ENCODE measurements at places on chromosomes 1 and 21.

DNA sequence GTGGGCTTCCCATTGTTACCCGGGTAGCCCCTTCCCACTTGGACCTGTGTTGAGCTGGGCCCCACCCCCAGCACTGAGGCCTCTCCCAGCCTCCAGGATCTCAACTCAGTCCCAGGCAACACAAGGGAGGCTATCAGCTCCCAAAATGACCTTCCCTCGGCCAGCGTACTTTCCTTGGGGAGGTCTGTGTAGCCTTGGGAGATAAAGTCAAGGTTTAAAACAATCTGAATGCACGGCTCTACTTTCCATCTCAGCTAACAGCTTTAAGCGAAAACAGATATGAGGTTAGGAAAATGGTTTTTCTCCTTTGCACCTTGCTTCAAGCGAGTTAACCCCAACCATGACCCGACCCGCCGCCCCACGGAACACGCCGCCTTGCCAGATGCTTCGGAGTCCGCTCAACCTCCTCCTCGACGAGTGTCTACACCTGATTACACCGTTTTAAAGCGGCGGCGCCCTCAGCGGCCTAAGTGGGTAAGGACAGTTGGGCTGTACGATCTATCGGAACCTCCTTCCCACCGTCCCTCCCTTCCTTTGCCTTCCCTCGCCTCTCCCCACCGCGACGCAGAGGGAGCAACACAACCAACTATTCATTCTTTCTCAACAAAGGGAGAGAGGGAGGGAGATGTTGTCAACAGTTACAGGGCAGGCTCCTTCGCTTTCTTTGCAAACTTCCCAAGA is 1.1 kb downstream of the BCAR3 start:
- peak; percentile 77 for DNase-seq

- DNase-seq: no peak
Observed at GRCh38 chr1:20538227-20538626, 14.1 kb upstream of the FAM43B start.

GRCh38 chr1:198187973-198188588 is 31.3 kb downstream of the NEK7 start:
- DNase-seq: no peak

DNA sequence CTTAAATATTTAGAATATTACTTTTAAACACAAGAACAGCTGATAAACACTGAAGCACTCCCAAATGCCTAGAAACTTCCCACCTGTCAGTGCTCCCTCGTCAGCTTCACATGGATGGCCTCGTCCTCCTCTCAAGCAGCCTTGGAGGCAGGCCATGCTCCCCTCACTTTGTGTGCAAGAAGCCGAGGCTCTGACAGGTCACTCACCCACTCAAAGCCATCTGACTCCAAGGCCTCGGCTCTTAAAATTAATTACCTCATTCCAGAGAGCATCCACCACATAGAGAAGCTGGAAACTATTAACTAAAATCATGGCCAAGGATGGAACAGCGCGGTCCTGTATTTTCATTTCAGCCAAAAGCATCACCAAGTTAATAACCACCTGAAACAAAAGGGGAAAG is 17.8 kb downstream of the LBR start:
- no peak for DNase-seq

- no peak for DNase-seq
Observed at GRCh38 chr1:171213559-171214454, 28.7 kb downstream of the FMO2 start.

DNA sequence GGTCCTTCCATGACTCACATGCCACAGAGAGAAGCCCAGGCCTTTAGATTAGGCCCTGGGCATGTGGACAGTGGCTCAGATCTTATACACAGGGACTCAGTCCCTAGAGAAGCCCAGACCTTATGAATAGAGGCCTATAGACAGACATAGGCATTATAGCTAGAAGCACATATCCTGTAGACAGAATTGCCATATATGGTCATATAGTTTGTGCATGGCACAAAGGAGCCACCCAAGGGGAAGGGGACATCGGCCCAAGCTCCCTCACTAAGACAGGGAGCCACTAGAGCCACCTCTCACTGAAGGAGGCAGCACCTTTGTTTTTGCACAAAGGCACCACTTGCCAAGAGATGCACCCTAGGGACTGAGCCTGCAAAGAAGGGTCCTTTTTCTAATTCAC is 2.3 kb upstream of the EFNA3 start:
- no peak for DNase-seq

DNA sequence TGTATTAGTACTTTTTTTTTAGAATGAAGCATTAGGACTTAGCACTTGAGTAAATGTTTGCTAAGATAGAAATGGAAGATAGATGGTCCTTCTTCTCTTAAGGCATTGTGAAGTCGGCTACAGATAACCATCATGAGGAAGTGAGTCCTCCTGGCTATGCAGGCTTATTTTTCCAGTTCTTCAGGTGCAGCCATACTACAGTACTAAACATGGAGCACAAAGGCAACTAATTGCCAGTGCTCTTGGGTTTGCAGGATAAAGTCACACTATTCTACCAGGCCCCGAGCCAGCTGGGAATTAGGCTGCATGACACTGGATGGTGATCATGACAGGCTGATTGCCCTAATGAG is 197.3 kb upstream of the SGIP1 start:
- DNase-seq: no peak

- DNase-seq: no peak
Observed at GRCh38 chr1:43443197-43443946, 10.4 kb downstream of the HYI start.

DNA sequence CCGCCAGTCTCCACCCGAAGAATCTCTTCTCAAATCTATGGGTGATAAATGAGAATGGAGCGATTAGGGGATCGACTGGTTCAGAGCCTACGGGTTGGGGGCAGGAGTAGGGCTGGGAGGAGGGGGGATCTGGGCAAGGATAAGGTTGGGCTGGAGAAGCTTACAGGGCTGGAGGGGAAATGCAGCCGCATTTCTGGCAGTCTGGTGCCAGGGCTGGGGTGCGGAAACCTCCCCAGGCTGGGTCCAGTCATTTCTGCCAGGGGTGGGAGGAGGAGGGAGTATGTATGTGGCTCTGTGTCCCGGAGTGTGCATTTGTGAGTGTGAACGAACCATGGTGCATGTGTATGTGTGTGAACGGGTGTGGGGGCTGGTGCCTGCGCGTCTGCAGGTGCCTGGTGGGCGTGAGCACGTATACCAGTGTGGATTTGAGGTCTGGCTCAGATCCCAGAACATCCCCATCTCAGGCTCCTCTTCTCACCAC is 10.2 kb downstream of the C1orf216 start:
- DNase-seq: no peak

- no peak for DNase-seq
Observed at GRCh38 chr1:182664296-182664695, 20.1 kb downstream of the RGS8 start.

GRCh38 chr1:19869929-19870328 is 12.3 kb upstream of the OTUD3 start:
- no peak for DNase-seq

DNA sequence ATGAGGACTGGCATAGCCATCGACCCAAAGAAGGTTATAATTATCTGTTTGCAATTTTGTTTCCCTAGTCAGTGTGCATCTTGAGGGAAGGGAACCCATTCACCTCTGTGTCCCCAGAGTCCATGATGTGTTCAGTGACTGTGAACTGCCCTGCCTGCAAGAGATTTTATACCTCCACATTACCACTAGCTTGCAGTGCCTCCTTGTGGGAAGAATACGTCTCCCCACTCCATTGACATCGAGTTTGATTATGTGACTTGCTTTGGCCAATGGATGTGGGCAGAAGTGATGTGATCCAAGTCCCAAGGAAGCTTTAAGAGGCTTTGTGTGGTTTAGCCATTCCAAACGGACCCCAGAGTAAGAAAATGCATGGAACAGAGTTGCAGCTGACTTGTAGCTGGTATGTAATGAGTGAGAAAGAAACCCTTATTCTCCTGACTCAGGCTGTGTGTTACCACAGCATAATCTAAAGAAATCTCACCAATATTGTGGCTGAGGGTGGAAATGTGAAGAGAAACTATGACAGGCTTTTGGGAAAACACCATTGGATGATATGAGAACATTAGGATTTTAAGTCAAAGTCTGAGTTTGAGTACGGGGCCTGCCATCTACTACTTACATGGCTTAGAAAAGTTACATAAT is 47.8 kb upstream of the NRDC start:
- DNase-seq: no peak

DNA sequence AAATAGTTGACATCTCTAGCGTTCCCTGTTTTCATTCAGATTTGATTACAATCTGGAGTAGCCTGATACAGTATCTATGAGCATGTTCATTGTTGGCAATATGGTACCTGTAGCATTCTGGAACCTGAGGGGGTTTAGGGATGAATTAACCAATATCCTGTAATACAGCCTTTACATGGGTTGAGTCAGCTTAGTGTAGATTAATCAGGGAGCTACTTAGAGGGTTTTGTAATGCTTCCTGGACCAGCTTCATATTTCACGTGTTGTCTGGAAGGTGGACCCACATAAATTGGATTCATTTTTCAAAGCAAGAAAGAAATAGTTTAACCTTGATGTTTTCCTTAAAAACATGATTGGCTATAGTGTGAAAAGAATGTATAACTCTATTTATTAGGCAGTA is 3.6 kb downstream of the OTUD3 start:
- DNase-seq: no peak

- no peak for DNase-seq
Observed at GRCh38 chr1:79235301-79236002, 228.9 kb upstream of the ADGRL4 start.

DNA sequence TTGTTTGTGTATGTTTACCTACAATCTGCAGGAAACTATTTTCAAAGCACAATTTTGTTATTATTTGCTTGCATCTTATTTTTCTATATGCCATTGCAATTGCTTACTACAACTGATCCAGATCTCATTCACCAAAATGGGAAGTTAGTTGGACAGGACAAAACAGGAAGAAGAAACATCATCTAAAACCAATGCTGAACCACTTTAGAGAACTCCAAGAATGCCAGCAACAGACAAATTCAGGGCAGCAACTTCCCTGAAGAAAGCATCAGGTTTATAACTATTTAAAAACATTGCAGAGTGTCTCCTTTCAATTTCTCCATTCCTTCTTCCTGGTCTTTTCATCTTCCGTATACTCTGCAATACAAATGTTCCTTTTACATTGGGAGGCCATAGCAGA is 82.4 kb upstream of the SMYD2 start:
- no peak for DNase-seq

DNA sequence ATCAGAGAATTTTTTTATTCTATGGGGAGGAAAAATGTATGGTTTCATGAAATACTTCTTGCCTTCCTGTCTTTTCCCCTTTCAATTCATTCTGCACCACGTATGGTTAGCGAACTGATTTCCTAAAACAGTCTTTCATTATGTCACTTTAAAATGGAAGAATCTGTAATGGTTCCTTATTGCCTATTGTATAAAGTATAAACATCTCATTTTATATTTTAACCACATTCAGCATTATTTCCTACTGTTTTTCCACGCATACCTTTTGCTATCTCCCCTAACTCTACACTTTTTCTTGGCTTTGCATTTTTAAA is 232.3 kb upstream of the B3GALT2 start:
- DNase-seq: no peak

DNA sequence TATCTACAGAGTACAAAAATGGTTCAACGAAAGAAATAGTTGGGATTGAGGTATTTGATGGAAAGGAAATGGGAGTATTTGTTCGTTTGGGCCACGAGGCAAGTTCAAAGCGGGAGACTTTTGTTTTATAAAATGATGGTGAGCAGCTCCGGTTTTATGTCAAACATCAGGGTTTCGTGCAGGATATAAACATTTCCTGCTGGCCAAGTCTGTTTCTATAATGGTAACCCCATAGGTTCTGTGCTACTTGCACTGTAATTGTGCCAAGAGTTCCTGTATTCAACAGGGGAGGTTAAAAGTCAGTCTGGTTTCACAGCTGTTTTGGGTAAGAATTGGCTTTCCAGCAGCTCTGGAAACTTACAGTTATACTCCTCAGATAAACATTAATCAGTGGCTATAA is 290.3 kb upstream of the NRIP1 start:
- no peak for DNase-seq

DNA sequence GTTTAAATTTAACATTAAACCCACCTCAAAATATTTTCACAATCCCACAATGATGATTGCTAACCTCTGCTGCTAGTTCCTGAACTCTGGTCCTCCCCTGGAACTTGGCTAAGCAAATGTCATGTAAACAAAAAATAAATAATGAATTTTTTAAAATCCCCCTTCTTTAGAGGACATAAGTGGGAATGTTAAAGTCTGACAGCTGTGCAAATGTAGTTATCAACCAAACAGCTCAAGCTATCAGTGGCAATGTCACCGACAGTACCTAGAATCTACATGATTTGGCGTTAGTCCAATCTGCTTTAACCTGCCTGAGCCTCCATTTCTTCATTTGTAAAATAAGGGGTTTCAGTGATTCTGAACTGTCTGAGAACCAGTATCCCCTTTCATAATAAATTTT is 67.7 kb downstream of the GDAP2 start:
- no peak for DNase-seq

GRCh38 chr1:7752512-7753417 is 18.3 kb upstream of the VAMP3 start:
- peak; percentile 20 for DNase-seq

GRCh38 chr1:183209533-183210158 is 23.6 kb downstream of the LAMC2 start:
- no peak for DNase-seq

DNA sequence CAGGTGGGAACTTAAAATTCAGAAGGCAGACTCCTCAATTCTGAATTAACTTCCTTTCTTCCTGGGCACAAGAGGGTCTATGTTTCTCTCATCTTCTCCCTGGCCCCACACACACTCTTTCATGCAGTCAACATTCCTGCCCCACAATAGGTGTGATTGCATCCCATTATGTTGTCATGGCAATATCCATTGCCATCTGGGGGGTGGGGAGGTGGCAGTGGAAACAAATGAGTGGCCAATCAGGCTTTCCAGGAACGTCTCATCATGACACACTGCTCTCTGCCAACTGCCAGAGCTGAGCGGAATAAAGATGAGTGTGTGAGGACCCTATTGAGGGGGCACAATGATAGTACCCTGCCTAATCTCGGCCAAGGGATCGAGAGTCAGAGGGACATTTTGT is 80.4 kb downstream of the KCND3 start:
- DNase-seq: no peak

GRCh38 chr1:114585231-114585630 is 3.8 kb upstream of the BCAS2 start:
- peak; percentile 19 for DNase-seq

Measured in fibroblast of skin of left biceps (primary cell).